ENCODE measurements at places on chromosomes 2 and 18.

DNA sequence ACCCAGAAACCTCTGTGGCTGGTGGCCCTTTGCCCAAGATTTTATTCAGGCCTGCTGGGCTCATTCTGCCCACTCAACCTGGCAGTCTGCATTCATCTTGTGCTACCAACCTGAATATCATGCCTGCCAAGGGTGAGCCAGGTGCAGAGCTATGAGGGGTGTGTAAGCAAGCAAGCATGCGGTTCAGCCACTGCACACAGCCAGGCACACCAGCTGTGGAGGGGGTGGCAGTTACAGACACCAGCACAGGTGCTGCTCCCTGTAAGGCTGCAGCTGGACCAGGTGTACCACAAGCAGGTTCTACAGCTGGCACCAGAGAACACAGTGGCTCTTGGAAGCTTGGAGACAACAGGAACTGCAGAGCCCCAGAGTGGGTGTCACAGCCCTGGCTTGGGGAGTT, 633.2 kb downstream of the FBXO15 start:
- no peak for DNase-seq

DNA sequence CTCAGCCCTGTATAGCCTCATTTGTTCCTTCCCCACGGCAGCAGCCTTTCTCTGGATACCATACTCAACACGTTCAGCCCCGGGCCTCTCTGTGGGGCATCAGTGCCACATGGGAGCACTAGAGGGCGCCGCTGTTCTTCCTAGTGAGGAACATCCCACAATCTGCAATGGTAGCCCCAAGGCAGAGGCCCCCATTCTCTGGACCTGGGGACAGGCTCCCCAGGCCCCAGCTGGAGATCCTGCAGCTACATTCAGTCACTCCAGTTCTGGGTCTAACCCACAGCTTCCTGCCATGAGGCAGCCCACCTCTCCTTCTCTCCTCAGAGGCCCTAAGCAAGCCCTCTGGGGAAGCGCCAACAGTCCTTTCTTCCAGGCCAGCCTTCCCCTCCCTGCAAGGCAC, 14.2 kb upstream of the SFXN5 start:
- DNase-seq = peak; percentile 90

DNA sequence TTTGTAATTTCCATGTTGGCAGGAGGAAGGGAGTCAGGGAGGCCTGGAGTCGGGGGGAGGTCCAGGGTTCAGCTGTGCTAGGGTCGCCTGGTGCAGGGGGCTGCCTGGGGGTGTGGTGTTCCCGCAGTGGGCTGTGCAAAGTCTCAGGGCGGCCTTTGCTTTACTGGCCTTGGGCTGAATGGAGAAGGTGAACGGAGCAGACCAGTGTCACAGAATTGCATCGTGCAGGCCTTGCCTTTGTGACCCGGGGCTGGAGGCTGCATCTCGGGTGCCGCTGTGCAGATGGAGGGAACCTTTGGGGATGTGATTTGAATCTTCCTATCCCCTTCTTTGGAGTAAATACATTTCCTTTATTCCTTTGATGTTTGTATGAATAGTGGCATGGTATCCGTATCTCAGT, 8.8 kb downstream of the SNTG2 start:
- DNase-seq = no peak

DNA sequence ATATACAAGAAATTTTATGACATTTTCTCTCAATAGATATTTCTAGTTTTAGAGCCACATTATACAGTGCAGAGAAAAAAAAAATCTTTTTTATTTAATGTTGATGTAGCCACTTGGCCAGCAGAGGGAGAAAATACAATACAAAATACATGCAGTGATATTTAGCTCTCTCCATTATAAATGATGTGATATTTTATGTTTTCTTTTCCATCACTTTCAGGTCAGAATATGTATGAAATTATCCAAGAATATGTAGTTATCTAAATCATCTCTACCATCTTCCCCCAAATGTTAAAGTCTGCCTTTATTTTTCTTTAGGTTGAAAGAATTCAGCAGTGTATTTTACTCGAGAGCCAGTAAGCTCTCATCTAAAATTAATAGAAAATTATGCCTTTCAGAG, 533.6 kb upstream of the FSHR start:
- no peak for DNase-seq

DNA sequence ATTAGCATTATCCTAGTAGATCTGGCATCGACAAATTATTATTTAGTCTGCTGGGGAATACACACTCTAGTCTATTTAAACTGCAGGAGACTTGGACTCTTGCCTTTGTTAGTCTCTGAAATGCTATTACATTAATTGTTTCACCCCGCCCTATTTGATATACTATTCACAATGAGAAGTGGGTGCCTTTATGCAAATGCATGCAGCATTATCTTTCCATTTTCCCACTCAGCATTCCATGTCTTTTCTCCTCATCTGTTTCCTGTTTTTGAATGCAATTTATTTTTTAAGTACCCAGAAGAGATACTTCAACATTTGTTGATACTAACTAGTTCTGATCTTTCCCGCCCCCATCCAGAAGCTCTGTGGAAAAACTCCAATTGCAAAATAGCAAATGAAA, 395.3 kb upstream of the NXPH2 start:
- DNase-seq = no peak

DNA sequence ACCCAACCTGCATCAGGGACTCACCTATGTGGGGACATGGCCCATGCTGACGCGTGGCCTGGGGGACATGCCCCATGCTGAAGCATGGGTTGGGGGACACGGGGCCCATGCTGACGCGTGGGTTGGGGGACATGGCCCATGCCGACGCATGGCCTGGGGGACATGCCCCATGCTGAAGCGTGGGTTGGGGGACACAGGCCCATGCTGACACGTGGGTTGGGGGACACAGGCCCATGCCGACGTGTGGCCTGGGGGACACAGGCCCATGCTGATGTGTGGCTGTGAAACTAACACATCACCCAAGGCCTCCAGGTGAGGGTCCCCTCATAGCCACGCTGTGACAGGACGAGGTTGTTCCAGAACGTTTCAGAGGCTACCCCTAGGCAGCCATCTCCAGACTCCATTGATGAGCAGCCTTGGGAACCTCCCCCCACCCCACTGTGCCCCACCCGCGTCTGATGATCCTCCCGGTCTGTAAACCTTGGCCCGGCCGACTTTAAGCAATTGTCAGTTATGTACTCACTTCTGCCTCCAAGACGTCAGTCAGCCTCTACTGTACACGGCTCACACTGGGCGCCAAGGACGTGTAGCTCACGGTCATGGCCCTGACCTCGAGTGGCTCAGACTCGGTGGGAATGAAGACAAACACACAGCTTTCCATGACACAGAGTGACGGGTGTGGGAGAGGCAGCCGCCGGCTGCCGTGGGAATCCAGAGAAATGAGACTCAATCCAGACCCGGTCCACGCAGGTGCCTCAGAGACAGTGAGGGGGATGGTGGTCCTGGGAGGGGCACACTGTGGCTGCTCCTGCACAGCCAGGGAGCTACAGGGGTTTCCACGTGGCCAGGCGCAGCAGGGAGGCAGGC, 50.2 kb upstream of the SLC66A3 start:
- no peak for DNase-seq

Data from activated naive CD4-positive, alpha-beta T cell treated with anti-CD3 and anti-CD28 coated beads for 36 hours (primary cell).